ENCODE measurements at places on chromosomes 3 and 15. TPM values are rescaled to one million over a fixed set of nuclear protein-coding genes. Genes with fewer than 3 reads are reported as not detected.

Gene TPRG1
- total RNA-seq = 1.6 TPM

Gene EFCAB12
- total RNA-seq = not detected

Gene GRIP2
- under 0.01 TPM for total RNA-seq

Gene BCHE
- 0.51 TPM for total RNA-seq

Gene HES1
- 46.6 TPM for total RNA-seq

Gene TBC1D5
- total RNA-seq = 67.1 TPM

Gene SLC7A14
- total RNA-seq = not detected

Gene TTLL13
- under 0.01 TPM for total RNA-seq

Gene NEDD4
- 37.1 TPM for total RNA-seq

Gene ARPC4
- 192 TPM for total RNA-seq

Gene MST1
- 7.6 TPM for total RNA-seq

- DNase-seq = peak; percentile 62
Observed at GRCh38 chr3:16028604-16029003, 145.9 kb upstream of the GALNT15 start.

- no peak for DNase-seq
Observed at GRCh38 chr3:157922614-157923013, 183.6 kb downstream of the SHOX2 start.

GRCh38 chr3:182438398-182438797 is 354.9 kb upstream of the ATP11B start:
- DNase-seq = no peak

- DNase-seq = no peak
Observed at GRCh38 chr15:74500401-74500800, 39.4 kb upstream of the UBL7 start.

DNA sequence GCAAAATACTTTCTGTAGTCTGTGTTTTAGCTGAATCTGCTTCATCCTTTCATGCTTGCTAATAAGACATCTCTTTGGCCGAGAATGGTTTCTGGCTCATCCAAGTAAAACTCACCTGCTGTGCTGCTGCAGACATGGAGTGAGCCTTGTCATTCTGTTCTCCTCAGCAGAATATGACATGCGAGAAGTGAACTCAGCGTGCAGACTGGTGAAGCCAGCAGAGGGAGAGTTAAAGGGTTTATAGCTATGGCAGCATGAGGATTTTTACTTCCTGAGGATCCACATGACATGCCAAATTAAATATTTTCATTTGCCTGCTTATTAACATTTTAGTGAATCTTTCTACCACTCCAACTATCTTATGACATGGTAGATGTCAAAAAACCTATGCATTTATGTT is 658.4 kb upstream of the NECTIN3 start:
- no peak for DNase-seq

DNA sequence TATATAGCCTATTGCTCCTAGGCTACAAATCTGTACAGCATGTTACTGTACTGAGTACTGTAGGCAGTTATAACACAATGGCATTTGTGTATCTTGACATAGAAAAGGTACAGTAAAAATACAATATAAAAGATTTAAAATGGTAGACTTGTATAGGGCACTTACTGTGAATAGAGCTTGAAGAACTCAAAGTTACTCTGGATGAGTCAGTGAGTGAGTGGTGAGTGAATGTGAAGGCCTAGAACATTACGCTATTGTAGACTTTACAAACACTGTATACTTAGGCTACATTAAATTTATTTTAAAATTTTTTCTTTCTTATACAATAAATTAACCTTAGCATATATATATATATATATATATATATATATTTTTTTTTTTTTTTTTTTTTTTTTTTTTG is 140.0 kb upstream of the UBE2E1 start:
- DNase-seq = peak; percentile 58

GRCh38 chr15:51647128-51647562 is 24.6 kb upstream of the DMXL2 start:
- peak; percentile 75 for DNase-seq

GRCh38 chr3:176896640-176897039 is 300.6 kb downstream of the TBL1XR1 start:
- no peak for DNase-seq

- no peak for DNase-seq
Observed at GRCh38 chr3:62128051-62128450, 245.3 kb downstream of the FEZF2 start.

DNA sequence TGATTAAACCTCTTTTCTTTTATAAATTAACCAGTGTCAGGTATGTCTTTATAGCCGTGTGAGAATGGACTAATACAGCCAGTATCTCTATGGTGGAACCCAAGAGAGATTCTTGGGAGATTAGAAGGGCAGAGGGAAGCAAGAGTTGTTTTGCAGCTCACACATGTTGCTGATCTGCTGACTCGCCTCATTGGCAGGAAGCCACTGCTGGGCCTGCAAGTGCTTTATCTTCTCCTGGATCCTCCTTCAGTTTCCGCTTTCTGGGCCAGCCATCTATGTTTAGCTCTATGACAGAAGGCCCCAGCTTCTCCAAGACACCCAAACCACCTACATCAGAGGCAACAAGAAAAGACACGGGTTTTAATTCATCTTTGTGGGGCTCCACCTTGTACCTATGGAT is 23.4 kb upstream of the GALNT15 start:
- peak; percentile 55 for DNase-seq

- DNase-seq = no peak
Observed at GRCh38 chr15:65072027-65072426, 4.2 kb upstream of the RASL12 start.

DNA sequence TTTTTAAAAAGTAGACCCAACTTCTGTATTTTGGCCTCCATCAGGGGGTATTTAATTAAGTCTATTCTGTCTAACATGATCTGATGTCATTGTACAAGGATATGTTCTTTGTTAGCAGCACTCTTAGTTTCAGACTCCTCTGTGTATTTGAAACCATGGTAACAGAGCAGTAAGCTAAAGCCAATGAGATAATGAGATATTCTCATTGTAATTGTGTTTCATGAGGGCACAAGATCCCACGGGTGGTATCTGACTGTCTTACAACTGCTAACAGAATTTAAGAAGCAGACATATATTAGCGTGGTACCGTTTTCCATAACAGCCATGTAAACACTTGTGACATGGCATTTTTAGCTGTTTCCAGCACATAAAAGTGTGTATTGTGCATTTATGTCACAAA is 251.2 kb upstream of the VEPH1 start:
- DNase-seq = no peak

GRCh38 chr15:55652359-55652758 is 64.2 kb upstream of the PYGO1 start:
- DNase-seq = no peak

- peak; percentile 73 for DNase-seq
Observed at GRCh38 chr3:101036676-101037075, 43.5 kb upstream of the ABI3BP start.

DNA sequence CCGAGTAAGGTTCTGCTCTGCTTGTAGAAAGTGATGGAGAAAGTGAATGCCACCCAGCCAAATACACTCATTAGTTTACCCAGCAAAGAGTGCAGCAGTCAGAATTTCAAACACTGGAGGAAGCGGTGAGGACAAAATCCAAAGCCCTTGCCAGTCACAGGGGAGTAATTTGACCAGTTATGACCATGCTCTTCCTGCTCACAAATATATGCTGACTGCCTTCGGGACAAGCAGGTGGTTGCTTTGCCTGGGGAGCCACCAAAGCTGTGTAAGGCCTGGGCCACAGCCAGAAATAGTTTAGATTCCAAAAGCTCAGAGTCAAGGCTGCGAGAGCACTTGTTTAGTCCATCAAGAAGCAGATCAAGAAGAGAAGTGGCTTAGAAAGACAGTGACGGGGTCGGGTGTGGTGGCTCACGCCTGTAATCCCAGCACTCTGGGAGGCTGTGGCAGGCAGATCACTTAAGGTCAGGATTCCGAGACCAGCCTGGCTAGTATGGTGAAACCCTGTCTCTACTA is 51.0 kb upstream of the ATP13A3 start:
- peak; percentile 58 for DNase-seq

DNA sequence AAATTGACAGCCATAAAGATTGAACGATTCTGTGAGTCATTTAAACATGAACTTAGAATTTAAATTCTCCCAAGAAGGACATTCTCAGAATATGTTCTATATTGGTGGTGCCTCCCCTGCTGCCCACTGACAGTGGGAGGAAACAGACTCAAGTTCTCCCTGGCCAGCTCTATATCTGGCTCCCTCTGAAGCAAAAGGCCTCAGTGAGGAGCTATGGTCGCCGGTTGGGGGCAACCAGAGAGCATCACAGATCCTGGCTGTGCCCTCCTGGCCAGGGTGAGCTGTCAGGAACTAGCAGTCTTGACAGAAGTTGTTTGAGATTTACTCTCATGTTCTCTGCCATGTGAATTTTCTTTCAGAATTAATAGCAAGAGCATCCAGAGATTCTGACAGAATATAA is 285.5 kb downstream of the NTRK3 start:
- no peak for DNase-seq

- no peak for DNase-seq
Observed at GRCh38 chr3:138890555-138891187, 55.9 kb upstream of the PIK3CB start.

GRCh38 chr15:57198654-57199291 is 177.5 kb upstream of the CGNL1 start:
- DNase-seq = peak; percentile 50

- DNase-seq = peak; percentile 84
Observed at GRCh38 chr3:171286580-171287249, 173.5 kb downstream of the TNIK start.

All from bronchial epithelial cell (primary cell).